ENCODE measurements at places on chromosomes 5 and 9. TPM values are rescaled to one million over a fixed set of nuclear protein-coding genes. Genes with fewer than 3 reads are reported as not detected.

Gene SLC6A7
- 4.4 TPM for total RNA-seq

Gene CATSPER3
- 0.33 TPM for total RNA-seq

Gene ZNF618
- 13.8 TPM for total RNA-seq

DNA sequence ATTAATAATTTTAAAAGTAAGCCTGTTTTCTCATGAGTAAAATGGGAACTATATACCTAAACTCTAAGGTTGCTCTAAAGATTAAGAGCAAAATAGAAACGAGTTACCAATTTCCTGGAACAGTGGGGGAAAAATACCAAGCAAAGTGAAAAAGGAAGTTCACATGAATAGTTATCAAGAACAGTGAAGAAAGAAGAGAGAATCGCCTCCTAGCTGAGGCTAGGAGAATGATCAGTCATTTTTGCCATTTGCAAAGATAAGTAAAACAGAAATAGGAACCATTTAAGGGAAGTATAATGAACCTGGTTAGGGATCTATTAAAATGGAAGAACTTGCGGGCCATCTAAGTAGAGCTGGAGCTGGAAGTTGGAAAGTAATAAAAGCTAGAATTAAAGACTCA lies 50.7 kb downstream of the P4HA2 start:
- H3K36me3 ChIP-seq, result no peaks in the 10 kb centered on the region
- DNase-seq, result no peak
- no peak overlapping the region for H3K27ac ChIP-seq
- H3K27me3 ChIP-seq, result no peaks in the 10 kb centered on the region
- no peak overlapping the region for H3K4me3 ChIP-seq

DNA sequence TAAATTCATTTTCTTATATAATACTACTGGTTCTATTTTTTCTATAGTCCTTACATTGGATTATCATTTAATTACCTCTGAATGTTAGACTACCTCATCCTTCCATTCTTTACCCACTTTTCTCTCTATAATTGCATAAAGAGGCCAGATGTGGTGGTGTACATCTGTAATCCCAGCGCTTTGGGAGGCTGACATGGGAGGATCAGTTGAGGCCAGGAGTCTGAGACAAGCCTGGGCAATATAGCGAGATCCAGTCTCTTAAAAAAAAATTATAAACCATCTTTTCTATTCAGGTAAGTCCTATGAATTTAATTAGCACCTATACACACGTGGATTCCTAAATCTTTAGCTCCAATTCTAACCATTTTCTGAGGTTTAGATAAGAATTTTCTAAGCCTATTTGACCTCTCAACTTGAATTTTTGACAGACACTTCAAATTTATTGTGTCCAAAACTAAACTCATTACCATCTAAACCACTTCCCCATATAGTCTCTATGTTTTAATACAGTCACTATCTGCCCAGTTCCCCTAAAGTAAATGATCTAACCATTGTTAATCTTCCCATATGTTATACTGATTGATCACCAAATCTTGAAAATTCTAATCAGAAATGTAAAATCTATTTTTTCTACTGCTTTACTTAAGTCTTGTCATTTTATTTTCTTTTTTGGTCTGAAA lies 33.0 kb upstream of the CHD1 start:
- no peaks in the 10 kb centered on the region for H3K4me1 ChIP-seq
- no peaks in the 10 kb centered on the region for H3K36me3 ChIP-seq
- no peaks in the 10 kb centered on the region for H3K27me3 ChIP-seq
- H3K27ac ChIP-seq, result no peak overlapping the region
- DNase-seq, result no peak
- no peak overlapping the region for H3K4me3 ChIP-seq

DNA sequence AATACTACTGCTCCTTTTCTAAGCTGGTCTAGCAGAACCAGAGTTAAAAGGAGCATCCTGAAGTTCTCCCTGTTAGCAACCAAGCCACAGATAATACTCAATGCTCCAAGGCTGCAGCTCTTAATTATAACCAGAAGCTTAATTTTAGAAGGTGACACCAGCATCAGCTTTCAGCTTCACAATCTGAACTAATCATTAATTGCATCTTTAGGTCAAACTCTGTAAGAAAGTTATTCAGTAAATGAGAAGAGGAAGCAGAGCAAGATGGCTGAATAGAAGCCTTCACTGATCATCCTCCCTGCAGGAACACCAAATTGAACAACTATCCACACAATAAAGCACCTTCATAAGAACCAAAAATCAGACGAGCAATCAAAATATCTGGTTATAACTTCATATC lies 38.5 kb downstream of the APBA1 start:
- H3K27ac ChIP-seq, result no peak overlapping the region
- H3K4me3 ChIP-seq, result no peak overlapping the region
- H3K4me1 ChIP-seq, result no peaks in the 10 kb centered on the region
- H3K36me3 ChIP-seq, result no peaks in the 10 kb centered on the region
- H3K27me3 ChIP-seq, result no peaks in the 10 kb centered on the region

DNA sequence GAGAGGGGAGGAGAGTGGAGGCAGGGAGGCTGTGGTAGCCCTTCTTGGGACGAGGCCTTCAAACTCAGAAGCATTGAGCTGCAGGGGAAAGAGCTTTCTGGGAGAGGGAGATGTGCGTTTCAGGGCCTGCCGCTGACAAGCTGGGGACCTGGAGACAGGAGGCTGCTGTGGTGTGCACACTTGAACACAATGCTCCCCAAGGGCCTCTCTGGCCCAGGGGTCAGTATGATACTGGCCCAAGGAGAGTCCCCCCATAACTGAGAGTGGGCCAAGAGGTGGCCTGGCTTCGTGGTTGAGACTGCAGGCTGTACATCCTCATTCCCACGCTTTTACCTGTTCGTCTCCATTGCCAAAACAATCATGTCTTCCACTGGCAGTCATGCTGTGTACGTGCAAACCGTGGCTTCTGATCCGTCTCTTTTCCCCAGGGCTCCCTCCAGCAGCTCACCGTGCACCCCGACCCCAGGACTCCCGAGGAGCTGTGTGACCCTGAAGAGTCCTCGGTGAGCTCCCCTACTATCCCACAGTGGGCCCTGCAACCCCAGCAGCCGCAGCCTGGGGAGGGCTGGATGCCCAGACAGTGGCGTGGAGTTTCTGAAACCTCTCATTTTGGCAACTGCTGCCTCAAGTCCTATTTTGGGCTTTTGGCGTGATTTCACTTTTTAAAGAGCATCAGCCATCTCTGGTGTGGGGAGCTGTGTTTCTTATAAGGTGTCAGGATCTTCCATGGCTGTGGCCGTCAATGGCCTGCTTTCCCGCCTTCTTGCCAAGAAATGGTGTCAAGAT lies 43.4 kb downstream of the COL15A1 start:
- H3K27me3 ChIP-seq, result no peaks in the 10 kb centered on the region
- H3K27ac ChIP-seq, result no peak overlapping the region
- DNase-seq, result no peak
- peaks cover 2% of the 10 kb centered on the region for H3K36me3 ChIP-seq
